Endothelial cell of umbilical vein (primary cell): ENCODE measurements at places on chromosomes 12 and 14. TPM values are rescaled to one million over a fixed set of nuclear protein-coding genes. Genes with fewer than 3 reads are reported as not detected.

The ESR2 gene
- total RNA-seq = 0.58 TPM in 1 of 2 replicates, not detected in the other

The CCDC175 gene
- total RNA-seq = not detected in 2 replicates

The KRT80 gene
- 21.7 and 23.7 TPM in 2 replicates for total RNA-seq

The CAPS2 gene
- total RNA-seq = 1.7 and 2.9 TPM in 2 replicates

- H3K27me3 ChIP-seq = no peaks in the 10 kb centered on the region
- H3K4me3 ChIP-seq = no peak overlapping the region
- peaks cover 5% of the 10 kb centered on the region for H3K36me3 ChIP-seq
- no peak for DNase-seq
These were observed 3.1 kb downstream of the PFKM start for GRCh38 chr12:48122065-48122834.

DNA sequence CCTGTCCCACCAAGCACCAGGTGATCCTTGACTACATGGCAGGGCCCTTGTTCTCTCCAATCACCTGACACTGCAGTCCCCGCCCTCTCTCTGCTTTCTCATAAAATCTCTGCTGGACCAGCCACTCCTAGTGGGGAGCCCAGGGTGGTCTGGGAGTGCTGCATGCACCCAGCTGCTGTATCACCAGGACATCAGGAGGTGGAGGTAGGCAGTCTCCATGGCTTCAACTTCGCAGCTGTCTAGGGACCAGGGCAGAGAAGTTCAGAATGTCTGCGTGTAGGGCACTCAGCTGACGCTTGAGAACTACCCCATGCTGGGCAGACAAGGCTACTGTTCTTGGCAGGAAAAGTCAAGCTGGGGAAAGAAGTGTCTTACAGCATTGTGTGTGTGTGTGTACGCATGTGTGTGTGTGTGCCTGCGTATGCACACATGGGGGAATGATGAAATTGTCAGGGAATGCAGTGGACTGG, 2.6 kb downstream of the WSCD2 start:
- no peaks in the 10 kb centered on the region for H3K4me1 ChIP-seq
- DNase-seq = no peak
- no peak overlapping the region for H3K27ac ChIP-seq
- H3K36me3 ChIP-seq = no peaks in the 10 kb centered on the region
- H3K4me3 ChIP-seq = no peak overlapping the region
- peaks cover 12% of the 10 kb centered on the region for H3K27me3 ChIP-seq

DNA sequence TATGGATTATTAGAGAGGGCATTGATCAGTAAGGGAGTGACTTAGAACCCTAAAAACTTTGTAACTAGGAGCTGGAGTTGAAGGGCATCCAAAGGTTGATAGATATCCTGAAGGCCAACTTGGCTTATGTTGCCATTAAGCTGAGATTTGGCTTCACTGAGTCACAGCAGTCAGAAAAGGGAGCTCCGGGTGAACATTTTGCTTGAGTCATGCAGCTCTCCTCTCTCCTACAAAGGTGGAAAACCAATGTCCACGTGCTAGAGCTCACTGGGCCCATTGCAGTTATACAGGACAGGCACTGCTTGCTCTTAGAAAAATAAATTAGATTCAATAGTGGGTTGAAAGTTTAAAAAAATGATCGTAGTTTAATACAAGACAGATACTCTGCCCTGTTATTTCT, 87.3 kb upstream of the LRIG3 start:
- no peak overlapping the region for H3K27ac ChIP-seq
- DNase-seq = no peak
- H3K36me3 ChIP-seq = no peaks in the 10 kb centered on the region
- no peaks in the 10 kb centered on the region for H3K4me1 ChIP-seq
- H3K4me3 ChIP-seq = no peak overlapping the region

- no peaks in the 10 kb centered on the region for H3K27me3 ChIP-seq
- peaks cover 54% of the 10 kb centered on the region for H3K36me3 ChIP-seq
- no peak for DNase-seq
- H3K4me1 ChIP-seq = peaks cover 8% of the 10 kb centered on the region
- no peak overlapping the region for H3K27ac ChIP-seq
- no peak overlapping the region for H3K4me3 ChIP-seq
These were observed 13.7 kb downstream of the RNF41 start for GRCh38 chr12:56208006-56208405.

- no peaks in the 10 kb centered on the region for H3K4me1 ChIP-seq
- no peaks in the 10 kb centered on the region for H3K27me3 ChIP-seq
- no peak overlapping the region for H3K4me3 ChIP-seq
- H3K27ac ChIP-seq = no peak overlapping the region
- no peak for DNase-seq
- no peaks in the 10 kb centered on the region for H3K36me3 ChIP-seq
These were observed 24.4 kb upstream of the TBX5 start for GRCh38 chr12:114430306-114430705.

DNA sequence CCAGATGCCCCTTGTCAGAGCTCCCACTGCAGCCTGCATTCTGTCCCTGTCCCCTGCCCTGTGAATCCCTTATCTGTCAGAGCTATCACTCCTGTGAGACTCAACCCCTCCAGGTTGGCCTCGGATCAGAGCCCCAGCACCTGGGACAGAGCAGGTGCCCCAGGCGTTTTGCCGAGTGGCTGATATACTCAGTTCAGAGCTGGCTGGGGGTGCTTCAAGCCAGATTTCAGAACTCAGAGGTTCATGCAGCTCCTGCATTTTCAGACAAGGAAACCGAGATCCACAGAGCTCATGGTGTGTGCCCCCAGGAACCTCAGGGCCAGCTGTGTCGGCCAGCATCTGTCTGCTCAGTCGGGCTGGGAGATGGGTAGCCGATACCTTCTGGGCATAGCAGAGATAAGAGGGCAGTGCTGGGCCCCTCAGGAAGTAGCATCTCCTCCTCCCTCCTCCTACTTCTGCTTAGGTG, 228.0 kb upstream of the RTL1 start:
- no peaks in the 10 kb centered on the region for H3K36me3 ChIP-seq
- H3K4me3 ChIP-seq = no peak overlapping the region
- no peak for DNase-seq
- H3K27ac ChIP-seq = no peak overlapping the region

DNA sequence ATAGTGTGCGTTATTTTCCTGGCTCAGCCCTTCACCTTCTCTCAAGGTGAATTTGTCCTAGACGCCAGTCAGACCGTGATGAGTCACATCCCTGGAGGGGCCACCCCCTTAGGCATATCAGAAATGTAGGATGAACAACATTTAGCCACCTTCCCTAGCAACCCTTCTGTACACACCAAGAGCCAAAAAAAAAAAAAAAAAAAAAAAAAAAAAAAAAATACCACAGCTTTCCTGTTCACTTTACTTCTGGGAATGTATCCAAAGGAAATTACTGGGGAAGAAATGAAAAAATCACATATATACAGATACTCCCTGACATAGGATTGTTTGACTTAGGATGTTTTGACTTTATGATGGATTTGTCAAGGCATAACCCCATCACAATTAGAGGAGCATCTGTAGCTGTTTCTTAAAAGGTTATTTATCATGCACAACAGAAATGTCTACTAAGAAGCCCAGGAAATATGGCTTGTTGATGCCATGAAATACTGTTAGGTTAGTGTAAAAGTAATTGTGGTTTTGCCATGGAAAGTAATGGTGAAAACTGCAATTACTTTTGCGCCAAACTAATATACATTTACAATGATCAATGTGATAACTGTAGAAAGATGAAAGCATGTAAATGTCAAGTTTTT, 68.2 kb upstream of the BDKRB2 start:
- H3K36me3 ChIP-seq = no peaks in the 10 kb centered on the region
- H3K27me3 ChIP-seq = no peaks in the 10 kb centered on the region
- H3K27ac ChIP-seq = no peak overlapping the region
- no peak overlapping the region for H3K4me3 ChIP-seq
- peaks cover 6% of the 10 kb centered on the region for H3K4me1 ChIP-seq

DNA sequence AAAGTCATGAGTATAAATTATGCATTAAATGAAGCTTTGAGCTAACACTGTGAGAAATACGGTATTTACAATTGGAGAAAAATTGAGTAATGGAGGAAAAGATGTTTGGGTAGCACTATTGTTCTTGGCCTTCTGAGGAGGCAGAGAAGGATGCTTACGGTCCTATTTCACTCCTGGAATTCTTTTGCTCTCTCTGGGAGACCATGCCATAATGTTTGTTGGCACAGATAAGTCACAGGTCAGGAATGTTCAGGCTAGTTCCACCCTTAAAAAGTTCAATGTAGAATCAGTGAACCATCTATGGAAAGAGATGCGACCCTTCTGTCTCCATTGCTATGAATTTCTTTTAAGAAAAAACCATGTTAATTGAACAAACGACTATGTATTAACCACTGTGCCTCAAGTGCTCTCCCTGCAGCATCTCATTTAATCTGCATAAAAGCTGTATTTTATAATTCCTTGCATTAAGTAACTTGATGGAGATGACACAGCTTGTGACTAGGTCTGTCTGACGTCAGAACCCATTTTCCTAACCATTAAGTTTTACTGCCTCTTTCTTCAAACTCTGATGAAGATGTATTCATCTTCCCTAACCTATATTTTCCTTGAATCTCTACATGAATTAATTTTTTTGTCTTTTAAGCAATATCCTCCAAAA, 9.5 kb downstream of the BATF start:
- DNase-seq = no peak
- no peaks in the 10 kb centered on the region for H3K36me3 ChIP-seq
- peaks cover 15% of the 10 kb centered on the region for H3K4me1 ChIP-seq
- H3K4me3 ChIP-seq = no peak overlapping the region
- H3K27ac ChIP-seq = no peak overlapping the region
- no peaks in the 10 kb centered on the region for H3K27me3 ChIP-seq
